ENCODE measurements at places on chromosomes 7 and 10.

- no peak for DNase-seq
Measured at GRCh38 chr7:156823435-156823834, 69.5 kb downstream of the LMBR1 start.

DNA sequence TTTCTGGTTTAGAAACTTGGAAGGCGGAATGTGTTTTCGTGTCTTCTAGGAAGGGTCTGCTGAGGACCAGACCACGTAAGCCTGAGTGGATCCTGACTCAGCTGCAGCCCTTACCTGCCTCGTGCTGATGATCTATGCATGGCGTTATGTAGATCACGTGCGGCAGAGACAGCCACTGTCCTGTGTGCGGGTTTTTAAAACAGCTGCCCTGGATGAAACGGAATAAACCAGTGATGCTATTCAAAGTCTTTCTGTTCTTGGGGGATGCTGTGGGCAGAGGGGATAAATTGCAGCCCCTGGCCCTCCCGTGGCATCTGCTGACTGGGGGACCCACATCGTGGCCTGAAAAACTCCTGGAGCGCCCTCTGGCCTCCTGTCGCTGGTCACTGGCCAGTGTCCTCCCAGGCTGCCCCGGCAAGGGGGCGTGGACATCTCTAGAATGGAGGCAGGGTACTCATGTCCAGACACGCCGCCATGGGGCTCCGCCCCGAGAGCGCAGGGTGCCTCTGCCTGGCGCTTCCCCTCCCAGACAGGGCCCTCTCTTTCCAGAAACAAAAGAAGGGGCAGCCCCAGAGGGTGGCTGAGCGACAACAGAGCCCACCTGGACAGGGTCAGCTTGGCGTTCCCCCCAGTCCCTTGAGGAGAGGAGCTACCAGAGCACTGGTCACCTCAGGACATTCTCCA, 13.2 kb downstream of the ALKBH4 start:
- DNase-seq, result no peak

DNA sequence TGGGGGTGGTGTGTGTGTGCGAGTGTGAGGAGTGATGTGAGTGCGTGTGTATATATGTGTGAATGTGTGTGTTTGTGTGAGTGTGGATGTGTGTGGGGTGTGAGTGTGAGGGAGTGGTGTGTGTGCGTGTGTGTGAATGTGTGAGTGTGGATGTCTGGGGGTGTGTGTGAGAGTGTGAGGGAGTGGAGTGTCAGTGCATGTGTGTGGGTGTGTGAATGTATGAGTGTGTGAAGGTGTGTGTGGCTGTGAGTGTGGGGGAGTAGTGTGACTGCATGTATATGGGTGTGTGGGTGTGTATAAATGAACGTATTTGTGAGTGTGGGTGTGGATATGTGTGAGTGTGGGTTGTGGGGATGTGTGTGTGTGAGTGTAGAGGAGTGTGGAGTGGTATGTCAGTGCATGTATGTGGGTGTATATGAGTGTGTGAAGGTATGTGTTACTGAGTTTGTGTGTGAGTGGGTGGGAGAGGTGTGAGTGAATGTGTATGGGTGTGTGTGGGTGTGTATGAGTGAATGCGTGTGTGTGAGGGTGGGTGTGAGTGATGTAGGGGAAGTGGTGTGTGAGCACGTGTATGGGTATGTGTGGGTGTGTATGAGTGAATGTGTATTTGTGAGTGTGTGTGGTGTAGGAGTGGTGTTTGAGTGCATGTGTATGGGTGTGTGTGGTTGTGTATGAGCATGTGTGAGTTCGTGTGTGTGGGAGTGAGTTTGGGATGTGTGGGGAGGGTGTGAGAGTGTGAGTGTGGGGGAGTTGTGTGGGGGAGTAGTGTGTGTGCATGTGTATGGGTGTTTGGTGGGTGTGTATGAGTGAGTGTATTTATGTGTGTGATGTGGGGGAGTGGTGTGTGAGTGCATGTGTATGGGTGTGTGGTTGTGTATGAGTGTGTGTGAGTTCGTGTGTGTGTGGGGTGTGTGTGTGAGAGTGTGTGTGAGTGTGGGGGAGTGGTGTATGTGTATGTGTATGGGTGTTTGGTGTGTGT, 28.5 kb upstream of the NUB1 start:
- DNase-seq, result no peak

DNA sequence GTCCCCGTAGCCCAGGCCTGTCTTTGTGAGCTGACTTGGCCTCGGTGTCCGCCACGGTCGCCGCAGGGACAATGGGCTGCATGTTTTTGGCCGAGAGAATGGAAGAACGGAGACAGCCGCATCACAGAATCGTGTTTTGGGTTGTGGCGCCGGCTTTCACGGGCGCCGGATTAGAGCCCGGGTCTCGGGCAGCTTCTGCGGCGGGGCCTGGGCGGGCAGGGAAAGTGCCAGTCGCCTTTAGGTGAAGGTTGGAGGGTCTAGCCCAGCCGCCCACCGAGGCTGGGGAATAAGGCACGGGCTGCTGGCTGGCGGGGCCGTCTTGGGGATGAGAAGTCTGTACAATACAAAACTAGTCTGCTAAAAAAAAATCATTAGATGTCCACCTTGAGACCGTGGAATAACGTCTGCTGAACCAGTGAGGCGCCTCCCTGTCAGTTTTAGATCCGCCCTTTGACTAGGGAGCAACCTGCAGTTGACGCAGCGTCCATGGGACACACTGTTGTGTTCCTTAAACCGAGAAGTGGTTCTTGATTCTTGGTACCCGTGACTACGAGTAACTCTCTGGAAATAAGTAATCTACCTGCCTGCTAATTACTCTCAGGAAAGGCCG, 577 bp downstream of the DNAJB9 start:
- DNase-seq, result peak; percentile 51

GRCh38 chr10:11454958-11455566, 156.4 kb downstream of the USP6NL start:
- DNase-seq, result no peak

Data from CD4-positive, alpha-beta T cell treated with Interleukin-4 for 4 hours (primary cell).